ENCODE measurements at places on chromosomes 5 and 9.

DNA sequence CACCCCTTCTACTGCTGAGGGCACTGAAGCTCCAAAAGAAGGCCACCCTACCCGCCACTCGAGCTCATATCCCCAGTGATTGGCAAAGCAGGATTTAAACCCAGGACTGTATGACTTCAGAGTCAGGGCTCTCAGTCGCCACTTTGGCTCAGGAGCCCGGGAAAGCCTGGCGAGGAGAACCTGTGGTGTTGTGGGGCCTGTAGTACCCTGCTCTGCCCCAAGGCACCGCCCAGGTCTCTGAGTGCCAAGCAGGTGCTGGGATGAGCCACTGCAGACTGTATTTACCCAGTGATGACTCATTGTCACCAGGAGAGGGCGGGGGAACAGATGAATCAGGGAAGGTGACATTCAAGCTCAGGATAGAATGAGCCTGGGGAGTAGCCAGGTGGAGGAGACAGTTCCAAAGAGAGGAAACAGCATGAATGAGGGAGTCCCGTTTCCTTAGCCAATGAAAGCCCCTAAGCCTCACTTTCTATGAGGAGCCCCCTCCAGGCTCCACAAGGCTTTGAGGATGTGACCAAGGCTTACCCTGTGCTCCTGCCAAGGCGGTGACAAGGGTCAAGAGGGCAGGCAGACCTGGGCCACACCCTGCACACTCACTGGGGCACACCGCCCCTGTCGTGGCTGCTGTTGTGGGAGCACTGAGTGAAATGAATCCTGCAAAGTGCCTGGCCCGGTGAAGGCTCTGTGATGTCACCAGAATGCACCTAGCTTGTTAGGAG, 17.8 kb upstream of the DPM2 start:
- peak; percentile 65 for DNase-seq

GRCh38 chr5:12316812-12317211, 412.6 kb upstream of the CTNND2 start:
- no peak for DNase-seq

- no peak for DNase-seq
Measured at GRCh38 chr9:109001275-109001676, 12.0 kb downstream of the CTNNAL1 start.

- no peak for DNase-seq
Measured at GRCh38 chr5:56705217-56705616, 110.1 kb upstream of the MAP3K1 start.

DNA sequence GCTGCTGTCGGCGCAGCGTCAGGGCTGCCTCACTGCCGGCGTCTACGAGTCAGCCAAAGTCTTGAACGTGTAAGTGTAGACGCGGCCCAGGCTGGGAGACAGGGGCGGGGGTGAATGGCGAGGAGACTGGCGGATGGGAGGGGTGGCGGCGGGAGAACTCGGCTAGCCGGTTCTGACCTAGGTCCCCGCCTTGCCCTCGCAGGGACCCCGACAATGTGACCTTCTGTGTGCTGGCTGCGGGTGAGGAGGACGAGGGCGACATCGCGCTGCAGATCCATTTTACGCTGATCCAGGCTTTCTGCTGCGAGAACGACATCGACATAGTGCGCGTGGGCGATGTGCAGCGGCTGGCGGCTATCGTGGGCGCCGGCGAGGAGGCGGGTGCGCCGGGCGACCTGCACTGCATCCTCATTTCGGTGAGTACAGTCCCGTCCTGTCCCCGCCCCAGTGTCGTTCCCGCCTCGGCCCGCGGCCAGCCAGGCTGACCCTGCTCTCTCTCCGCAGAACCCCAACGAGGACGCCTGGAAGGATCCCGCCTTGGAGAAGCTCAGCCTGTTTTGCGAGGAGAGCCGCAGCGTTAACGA, 745 bp downstream of the GADD45G start:
- no peak for DNase-seq

Measured in T-cell (primary cell).